ENCODE measurements at places on chromosomes 6 and 20.

GRCh38 chr6:40957616-40958492 lies 81.2 kb downstream of the UNC5CL start:
- DNase-seq: no peak

GRCh38 chr20:23246717-23247664 lies 103.6 kb upstream of the NXT1 start:
- DNase-seq: no peak

DNA sequence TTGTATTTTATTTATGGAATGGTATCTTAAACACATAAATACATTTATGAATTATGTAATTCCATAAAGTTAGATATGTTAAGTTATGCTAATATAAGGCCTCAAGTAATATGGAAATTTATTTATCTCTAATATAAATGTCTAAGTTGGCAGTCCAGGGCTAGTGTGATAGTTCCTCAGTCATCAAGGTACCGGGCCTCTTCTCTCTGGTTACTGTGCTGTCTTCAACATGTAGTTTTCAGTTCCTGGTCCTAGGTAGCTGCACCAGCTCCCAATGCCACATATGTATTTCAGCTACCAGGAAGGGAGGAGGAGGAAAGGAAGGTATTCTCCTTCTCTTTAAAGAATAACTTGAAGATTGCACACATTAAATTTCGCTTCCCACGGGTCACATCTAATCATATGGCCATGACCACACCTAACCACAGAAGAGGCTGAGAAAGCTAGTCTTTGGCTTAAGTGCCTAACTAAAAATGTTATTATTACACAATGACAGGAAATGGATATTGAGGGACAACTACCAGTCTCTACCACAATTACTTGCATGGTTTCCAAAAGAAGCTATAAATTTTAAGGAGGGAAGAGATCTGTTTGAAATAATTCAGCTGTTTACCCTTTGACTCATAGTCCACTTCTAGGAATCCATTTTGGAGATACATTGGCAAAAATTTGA lies 68.6 kb downstream of the BCKDHB start:
- DNase-seq: no peak

GRCh38 chr20:20371681-20372080 lies 3.8 kb downstream of the INSM1 start:
- DNase-seq: no peak

DNA sequence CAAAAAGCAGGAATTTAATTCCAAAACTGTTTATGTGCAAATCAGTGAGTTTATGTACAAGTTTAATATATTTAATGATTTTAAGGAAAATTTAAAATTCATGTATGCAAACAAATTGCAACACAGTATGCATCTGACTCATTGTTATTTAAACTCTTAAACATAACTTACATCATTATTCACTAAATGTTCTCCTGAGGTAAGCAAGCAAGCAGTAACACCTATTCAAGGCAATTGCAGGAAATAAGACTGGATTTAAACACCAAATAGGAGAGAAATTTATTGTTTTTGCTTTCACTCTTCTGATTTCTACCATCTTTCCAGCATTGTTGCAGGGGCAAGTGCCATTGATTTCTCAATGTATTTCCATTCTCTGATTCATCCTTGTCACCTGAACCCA lies 239.5 kb downstream of the TFAP2A start:
- DNase-seq: no peak

DNA sequence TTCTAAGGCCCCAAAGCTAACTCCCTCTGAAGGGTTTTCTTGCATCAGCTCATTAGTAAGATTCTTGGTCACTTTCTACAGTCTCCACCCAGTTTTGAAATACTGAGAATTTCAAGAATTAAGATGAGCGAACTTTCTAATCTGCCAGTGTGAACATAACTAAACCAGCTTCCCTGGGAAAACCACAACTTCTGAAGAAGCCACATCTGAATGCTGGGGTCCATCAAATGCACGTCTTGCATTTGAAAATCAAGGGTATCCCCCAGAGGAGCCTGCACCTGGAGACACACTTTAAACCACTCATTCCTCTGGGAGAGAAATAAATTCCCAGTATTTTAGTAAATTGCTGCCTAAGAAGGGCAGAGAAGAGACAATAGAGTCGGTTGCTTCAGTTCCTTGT lies 292.1 kb upstream of the CDH4 start:
- DNase-seq: no peak

GRCh38 chr20:15976047-15976736 lies 597.1 kb downstream of the KIF16B start:
- DNase-seq: no peak

DNA sequence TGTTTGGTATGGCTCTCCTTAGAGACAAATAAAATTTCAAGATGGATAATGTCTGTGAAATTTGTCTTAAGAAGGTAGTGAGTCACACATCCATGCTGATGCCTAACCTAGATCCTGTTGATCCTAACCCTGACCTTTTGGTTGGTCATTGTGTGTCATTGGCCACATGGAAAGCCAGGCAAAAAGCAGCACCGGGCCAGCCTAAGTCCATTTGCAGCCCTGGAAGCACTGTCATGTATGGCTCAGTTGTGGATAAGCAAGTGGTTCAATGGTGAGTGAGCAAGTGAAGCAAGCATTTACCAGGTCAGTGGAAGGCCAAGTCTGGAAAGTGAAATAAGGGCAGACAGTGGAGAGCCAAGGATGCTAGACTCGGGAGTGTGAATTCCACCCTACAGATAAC lies 12.1 kb upstream of the XRN2 start:
- DNase-seq: no peak

- DNase-seq: no peak
These were observed 399.3 kb downstream of the HAO1 start for GRCh38 chr20:7540923-7541322.

- DNase-seq: no peak
These were observed 84.2 kb downstream of the EZR start for GRCh38 chr6:158735009-158735408.

- no peak for DNase-seq
These were observed 64.1 kb upstream of the FBXO30 start for GRCh38 chr6:145878591-145879295.

DNA sequence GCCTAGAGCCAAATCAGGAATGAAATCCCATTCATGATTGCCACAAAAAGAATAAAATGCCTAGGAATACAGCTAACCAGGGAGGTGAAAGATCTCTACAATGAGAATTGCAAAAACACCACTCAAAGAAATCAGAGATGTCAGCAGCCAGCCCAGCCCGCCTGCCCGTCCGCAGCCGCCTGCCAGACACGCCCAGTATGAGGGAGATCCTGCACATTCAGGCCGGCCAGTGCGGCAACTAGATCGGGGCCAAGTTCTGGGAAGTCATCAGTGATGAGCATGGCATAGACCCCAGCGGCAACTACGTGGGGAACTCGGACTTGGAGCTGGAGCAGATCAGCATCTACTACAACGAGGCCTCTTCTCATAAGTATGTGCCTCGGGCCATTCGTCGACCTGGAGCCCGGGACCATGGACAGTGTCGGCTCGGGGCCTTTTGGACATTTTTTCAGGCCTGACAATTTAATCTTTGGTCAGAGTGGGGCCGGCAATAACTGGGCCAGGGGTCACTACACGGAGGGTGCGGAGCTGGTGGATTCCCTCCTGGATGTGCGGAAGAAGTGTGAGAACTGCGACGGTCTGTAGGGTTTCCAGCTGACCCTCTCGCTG lies 13.4 kb downstream of the GABRR2 start:
- no peak for DNase-seq

GRCh38 chr6:142902636-142903053 lies 42.3 kb downstream of the HIVEP2 start:
- peak; percentile 76 for DNase-seq

GRCh38 chr20:62643521-62644043 lies 1.3 kb downstream of the SLCO4A1 start:
- no peak for DNase-seq

GRCh38 chr6:50585441-50586330 lies 127.6 kb upstream of the TFAP2D start:
- DNase-seq: no peak

- no peak for DNase-seq
These were observed 9.0 kb downstream of the OR2W1 start for GRCh38 chr6:29035951-29036350.

GRCh38 chr6:106308985-106309384 lies 16.6 kb downstream of the ATG5 start:
- DNase-seq: no peak

DNA sequence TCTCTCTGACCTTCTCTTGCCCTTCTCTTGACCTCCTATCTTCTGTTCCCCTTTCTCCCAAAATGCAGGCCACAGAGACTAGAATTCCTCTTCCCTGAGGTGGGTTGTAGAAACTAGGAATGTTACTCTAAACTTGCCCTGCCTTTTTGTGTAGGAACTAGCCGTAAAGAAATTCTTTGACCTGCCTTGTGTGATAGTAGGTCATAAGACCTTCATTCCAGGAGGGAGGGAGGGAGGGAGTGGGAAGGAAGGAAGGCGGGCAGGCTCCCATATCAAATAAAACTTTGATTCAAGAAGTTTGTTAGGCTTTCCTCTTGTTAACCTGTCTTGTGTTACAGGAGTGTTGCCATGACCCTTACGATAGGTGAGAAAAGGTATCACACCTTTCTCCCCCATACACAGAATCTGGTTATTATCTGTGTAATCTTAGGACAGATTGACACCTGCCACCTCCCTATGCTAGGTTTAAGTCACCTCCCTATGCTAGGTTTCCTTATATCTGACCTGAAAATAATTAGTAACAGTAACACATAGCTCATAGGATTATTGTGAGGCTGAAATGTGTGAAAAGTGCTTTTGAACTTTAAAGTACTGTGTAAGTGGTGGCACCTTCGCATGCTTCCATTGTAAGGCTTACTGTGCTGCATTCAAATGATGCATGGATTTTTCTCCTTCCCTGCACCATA lies 32.6 kb upstream of the FUCA2 start:
- DNase-seq: no peak

DNA sequence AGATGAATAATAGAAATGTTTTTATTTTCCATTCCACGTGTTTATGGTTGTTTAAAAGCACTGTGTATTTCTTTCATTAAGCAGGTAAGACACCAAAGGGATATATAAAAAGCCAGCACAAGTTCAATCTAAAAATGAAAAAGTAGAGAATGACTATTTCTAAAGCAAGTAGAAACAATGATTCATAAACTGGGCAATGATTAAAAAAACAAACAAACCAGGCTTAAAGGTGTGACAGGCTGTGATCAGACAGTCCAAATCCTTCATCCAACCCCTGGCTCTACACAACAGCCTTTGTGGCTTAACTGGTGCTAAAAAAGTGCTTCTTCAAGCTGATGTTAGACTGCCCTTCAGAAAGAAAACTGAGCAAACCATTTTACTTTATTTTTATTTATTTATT lies 45.7 kb upstream of the TSHZ2 start:
- DNase-seq: no peak

DNA sequence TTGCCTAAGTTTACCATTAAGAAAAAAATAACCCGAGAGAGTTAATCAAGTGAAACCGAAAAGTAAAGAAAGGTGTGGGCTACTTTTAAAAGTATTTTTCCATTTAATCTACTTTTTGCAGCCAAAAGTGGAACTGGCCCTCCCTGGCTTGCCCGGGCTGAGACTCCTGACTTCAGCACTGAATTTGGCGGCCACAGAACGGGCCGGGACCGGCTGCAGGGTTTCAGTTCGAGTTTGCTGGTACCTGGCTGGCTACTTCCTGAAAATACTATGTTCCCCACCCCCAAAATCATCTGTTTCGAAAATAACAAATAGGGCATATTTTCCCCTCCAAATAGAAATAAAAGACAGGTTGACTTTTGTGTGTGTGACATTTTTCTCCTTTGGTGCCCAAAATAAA lies 173.4 kb upstream of the EXOC2 start:
- no peak for DNase-seq

DNA sequence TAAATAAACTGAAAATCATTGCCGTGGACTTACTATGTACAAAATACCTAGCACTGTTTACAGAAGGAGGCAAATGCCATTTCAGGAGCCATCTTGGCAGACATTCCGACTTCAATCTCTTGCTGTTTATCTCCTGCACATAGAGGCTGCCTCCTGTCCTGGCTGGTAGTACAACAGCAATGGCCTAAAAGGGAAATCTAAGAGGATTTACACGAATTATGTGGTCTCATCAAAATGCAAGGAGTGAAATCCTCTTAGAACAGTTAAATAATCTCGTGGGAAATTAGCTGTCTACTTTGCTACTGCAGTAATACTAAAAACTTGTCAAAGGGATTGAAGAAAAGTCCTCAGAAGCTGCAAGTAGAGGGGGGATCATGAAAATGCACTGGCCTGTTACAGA lies 82.2 kb upstream of the SLC2A12 start:
- no peak for DNase-seq

DNA sequence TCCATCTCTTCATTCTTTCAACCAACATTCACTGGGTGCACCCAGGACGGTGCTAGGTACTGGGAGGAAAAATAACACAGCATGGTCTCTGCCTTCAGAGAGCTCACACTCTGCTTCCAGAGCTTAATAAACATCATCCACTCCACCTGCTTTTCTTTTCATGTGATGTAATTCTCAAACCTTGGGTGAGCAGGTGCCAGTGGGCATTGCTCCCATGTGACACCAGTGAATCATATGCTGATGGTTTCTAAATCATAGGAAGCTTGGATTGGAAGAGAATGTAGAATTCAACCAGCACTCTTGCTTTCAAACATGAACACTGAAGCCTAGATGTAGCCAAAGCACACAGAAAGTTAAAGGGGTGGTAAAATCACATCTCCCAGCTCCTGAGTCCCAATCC lies 189.8 kb downstream of the FOXA2 start:
- no peak for DNase-seq

- DNase-seq: peak; percentile 57
These were observed at the start of gene RIPOR2 for GRCh38 chr6:24935366-24936152. Gene RIPOR2, minus strand, starts transcription at chr6:24935960. Its CDS starts 62 bp downstream, at chr6:24935898.

- DNase-seq: no peak
These were observed 69.2 kb downstream of the MYO6 start for GRCh38 chr6:75818098-75818855.

DNA sequence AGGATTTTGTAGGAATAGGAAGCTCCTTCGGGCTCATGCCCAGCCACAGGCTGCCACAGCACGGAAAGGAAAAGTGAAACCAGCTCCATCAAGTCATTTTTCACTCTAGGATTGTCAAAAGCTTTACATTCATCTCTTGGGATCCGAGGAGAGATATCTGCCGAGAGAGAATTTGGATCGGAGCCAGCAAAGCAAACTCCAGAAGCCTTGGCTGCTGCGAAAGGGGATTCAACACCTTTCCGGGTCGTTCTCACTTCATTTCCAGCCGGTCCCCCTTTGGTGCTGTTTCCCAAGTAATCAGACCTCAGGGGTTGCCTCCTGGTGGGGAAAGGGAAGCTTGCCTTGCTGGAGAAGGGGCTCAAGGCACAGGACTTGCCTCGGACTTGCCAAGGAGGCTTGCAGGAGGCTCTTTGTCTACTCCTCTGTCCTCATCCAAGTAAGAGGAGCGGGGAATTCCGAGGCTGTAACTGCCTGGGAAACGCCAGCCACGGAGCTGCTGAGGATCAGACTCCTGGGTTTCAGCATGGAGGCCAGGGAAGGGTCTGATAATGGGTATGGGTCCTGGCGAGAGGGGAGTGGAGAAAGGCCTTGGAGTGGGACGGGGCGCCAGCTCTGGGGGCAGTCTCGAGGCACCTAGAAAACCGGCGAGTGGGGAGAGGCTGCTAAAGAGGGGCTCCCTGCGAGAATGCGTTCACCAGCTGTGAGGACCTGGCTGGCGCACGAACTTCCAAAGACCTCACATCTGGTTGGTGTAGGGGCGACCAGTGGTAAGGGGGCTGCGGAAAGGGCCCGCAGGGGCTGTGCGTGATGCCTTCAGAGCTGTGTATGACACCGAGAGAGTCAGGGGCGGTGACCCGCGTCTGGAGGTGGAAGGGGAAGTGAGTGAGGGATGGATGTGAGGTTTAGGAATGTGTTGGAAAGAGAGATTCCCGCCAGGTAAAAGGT lies 702 bp downstream of the ETV7 start:
- no peak for DNase-seq

Measured in T-helper 22 cell (primary cell).